Activated CD4-positive, alpha-beta T cell treated with anti-CD3 and anti-CD28 coated beads for 24 hours (primary cell): ENCODE measurements at places on chromosomes 12 and 14.

DNA sequence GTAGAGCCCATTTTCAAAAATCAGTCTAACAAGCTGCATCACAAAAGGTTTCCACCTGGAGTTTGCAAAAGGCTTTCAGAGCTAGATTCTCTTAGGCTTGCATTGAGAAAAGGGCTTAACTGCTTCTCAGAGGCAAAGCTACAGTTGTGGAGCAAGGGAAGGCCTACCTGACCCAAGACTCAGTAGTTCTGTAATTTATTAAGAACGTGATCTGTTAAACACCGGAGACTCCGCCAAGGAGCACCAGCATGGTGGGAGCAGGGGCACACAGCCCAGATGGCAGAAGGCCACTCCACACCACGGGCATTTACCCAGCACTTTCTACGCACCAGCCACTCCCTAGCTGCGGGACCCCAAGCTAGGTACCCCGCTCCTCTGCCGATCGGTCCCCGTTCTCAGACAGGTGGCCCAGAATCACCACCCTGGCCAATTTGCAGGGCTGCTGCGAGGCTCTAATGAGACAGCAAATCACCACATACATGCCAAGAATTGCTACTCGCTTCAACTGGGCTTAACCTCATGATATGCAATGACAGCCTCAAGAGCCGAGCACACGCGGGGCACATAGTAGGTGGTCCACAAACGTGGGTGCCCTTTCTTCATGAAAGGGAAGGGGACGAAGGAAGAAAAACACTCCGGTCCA, 1.5 kb downstream of the ITPK1 start:
- no peak for DNase-seq

DNA sequence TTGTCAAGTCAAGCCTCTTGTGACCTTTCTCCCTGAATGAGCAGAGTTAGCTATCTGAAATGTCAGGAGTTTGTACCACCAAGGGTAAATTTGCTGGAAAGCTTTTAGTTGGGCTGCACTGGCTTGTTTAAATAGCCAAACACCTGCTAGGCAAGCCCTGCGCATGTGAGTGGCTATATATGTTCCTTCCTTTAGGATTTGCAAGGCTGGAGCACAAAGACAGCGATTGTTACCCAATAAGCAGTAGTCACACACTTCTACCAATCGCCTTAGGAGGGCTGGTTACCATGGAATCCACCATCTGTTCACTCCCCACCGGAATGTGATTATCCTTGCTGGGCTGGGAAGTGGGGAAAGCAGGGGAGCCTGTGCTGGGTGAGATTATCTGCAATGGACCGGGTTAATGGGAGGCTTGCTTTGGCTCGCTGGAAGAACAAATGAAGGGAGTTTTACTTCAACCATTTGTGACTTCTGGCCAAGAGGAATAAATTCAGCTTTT, 102.5 kb downstream of the FGD4 start:
- no peak for DNase-seq

DNA sequence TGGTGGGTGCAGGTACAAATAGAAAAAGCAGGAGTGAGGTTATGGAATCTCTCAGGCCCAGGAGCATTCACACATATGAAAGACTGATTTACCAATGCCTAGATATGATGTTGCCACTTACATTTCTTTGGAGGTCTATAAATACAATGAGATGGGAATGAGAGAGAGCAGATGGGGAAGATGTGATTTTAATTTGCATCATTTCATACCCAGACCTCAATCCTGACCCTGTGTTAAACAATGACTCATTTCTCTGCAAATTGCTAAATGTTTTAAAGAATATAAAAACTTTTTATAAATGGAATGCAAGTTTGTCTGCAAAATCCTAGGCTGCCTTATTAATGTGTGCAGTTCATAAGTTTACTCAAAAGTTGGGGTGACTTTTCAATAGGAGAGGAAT, 38.6 kb upstream of the GNG2 start:
- DNase-seq, result no peak

DNA sequence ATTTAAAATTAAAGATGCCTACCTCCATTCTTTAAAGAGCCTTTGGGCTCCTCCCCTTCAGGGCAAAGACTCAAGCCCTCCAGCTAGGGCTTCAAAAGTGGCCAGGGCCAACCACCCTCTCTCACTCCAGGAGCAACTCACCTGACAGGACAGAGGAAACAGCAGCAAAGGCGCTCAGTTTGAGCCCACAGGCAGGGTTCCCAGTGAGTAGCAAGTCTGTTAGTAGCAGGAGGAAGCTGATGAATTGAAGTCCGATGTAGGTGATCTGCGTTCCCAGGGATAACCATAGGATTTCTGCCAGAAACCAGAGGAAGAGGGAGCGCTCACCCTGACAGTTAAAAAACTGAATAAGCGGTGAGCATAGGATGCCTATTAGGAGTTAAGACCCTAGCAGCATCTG, 15.7 kb downstream of the GSG1 start:
- no peak for DNase-seq

DNA sequence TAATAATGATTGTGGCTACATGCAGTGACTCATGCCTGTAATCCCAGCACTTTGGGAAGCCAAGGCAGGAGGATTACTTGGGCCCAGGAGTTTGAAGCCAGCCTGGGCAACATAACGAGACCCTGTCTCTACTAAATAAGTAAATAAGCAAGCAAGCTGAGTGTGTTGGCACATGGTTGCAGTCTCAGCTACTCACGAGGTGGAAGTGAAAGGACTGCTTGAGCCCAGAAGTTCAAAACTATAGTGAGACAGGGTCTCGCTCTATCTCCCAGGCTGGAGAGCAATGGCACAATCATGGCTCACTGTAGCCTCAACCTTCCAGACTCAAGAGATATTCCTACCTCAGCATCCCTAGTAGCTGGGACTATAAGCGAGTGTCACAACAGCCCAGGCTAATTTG, 64.7 kb downstream of the RPS6KA5 start:
- no peak for DNase-seq

- DNase-seq, result no peak
These were observed 204.9 kb downstream of the KIF26A start for GRCh38 chr14:104343294-104343625.

GRCh38 chr12:90174198-90174510, 465.5 kb upstream of the ATP2B1 start:
- no peak for DNase-seq

GRCh38 chr12:65432114-65432513, 153.6 kb downstream of the MSRB3 start:
- no peak for DNase-seq

DNA sequence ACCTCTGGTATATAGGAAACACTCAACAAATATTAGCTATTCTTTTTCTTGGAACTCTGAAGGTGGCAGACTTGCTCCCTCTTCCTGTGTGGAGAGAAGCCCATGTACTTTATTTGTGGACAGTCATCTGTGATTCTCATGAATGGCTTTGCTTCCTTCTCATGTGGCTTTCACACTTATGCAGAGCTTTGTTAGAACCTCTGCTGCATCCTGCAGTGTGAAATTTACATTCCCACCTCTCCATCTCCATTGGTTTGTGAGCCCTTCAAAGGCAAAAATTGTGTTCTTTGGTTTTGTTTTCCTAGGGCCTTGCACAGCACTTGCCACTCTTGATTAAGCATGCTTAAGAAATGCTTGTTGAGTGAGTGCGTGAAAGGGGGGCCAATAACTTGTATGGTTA, 51.9 kb downstream of the BICD1 start:
- DNase-seq, result no peak

- DNase-seq, result no peak
These were observed 129.2 kb upstream of the ARHGAP5 start for GRCh38 chr14:31947680-31948595.

GRCh38 chr14:49206828-49207227, 379.4 kb downstream of the RPS29 start:
- no peak for DNase-seq
